ENCODE measurements at places on chromosomes 2 and 18.

DNA sequence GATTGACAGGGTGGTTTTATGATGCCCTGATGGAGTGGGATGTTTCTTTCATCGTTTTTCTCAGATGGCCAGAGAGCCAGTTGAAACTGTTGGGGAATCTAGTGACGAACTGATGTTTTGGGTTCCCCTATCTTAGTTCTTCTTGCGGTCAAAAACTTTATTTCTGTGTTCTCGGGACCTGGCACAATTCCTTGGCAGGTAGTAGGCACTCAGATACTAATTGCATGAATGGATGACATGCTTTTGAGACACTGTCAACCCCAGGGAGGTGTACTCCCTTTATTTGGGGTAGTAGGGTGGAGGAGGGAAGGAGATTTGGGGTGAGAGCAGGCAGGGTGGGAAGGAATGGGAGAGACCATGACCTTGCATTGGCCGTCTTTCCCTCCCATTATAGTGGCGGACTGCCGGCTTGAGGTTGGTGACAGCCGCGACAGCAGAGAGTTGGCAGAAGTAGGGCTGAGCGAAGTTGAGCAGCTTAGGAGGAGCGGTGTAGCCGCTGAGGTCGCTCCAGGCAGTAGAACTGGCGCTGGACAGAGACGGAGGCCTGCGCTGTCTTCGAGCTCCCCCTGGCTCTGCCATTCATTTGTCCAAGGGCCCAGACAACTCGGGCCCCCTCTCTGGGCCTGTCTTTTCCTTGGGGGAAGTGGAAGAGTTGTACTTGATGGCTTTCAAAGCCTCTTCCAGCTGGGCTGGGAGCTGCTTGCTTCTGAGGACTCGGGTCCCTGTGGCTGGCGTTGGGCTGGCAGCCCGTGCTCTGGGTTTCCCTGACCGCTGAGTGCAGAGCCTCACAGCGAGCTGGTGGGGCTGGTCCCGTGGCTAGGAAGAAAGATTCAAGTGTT lies 2.6 kb downstream of the TET3 start:
- DNase-seq = peak; percentile 55

- no peak for DNase-seq
Measured at GRCh38 chr2:207771421-207771820, 1.7 kb upstream of the FZD5 start.

DNA sequence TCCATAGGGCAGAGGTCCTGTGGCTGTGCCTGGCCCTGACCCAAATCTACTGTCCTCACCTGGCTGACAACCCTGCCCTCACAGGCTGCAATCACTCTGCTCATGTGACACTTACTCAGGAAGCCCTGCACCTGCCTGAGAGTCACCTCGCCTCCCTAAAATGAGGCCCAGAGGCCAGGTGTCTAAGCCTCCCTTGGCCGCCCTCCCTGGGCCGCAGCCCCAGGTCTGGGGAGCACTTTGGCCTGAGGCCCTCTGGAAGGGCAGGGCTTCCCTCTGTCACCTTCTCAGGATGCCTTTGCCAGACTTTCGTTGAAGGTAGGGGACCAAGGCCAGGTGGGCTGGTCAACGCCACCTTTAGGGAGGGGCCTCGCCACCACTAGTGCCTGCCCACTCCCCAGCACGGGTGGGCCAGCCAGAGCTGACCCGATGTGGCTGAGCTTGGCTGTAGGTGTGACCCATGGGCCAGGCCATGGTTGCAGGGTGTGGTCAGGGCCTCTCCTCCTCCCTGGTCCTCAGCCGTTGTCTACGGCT lies 6.1 kb upstream of the GPC1 start:
- no peak for DNase-seq

DNA sequence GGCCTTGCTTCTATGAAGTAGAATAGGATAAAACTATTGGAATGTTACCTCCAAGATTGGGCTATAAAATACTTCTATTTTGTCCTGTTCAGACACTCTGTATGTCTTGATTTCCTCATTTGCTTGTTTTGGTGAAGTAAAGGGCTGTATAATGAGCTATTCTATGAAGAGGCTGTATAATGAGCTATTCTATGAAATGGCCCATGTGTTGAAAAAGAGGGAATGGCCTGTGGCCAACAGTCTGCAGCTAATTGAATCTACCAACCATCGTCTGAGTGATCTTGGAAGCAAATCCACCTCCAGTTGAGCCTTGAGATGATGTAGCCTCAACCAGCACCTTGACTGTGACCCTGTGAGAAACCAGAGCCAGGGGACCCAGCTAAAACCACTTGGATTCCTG lies 3.8 kb upstream of the SGPP2 start:
- no peak for DNase-seq

DNA sequence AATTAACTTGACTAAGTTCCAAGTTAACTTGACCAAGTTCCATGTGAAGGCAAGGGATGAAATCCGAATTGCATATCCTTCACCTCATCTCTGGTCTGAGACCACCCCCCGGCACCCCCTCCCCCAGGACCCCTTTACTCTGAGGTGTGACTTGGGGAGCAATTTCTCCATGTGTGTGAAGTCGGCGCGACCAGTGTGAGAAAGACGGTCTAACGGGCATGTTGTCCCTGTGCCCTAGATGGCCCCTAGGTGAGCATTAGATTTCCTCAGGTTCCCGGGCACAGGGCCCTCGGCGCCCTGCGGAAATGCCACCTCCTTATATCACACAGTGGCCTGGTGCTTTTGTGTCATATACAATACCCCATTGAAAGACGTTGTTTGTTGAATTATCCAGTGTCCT lies 137.1 kb downstream of the CTIF start:
- no peak for DNase-seq

DNA sequence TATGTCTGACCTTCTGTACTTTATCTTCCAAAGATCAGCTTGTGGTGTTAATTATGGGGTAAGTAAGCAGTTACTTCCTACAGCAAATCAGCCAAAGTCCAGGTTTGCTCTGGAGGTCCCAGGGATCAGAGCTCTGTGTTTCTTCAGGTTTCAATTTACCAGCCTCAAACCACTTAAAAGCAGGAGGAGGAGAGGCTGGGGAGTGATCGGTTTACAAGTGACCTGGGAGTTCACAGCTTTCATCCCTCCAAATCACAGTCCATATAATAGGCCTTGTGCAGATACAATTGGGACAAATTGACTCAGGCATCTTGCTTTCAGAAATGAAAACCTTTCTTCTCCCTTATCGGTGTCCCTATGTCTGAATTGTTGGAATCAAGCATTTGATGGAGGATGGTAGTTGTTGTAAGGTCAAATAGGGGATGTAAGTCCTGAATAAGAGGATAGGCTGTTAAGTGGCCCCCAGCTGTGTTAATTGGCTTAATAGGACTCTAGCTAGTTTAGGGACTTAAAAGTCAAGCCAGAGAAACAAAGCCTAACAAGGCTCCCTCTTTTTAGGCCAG lies 188.0 kb upstream of the NT5C1B start:
- no peak for DNase-seq

- DNase-seq = no peak
Measured at GRCh38 chr18:12291161-12291560, 16.9 kb upstream of the TUBB6 start.

DNA sequence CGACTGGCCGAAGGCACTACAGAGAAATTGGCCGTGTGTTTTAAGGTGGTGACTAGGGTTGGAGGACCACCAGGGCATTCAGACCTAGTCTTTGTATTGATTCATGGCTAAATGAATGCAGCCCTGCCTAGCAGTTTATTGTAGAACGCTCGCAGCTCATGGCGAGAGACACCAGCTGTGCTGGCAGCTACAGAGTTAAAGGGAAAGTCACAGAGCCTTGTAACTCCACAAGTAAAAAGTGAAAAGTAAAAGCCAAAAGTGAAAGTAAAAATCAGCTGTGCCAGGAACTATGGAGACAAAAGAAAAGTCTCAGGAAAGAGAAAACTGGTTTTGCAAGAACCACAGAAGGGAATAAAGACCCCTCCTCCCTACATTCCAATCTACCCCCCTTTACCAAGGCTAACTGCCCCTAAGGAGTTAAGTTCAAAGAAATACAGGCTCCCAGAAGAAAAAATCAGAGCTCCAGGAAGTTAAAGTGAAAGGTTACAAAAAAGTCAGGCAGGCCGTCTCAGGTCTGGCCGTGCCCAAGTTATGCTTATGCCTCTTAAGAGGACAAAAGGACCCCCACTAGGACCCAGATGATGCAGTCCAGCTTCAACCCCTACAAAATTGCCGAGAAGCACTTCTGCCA lies 46.4 kb upstream of the SELENOI start:
- peak; percentile 6 for DNase-seq

DNA sequence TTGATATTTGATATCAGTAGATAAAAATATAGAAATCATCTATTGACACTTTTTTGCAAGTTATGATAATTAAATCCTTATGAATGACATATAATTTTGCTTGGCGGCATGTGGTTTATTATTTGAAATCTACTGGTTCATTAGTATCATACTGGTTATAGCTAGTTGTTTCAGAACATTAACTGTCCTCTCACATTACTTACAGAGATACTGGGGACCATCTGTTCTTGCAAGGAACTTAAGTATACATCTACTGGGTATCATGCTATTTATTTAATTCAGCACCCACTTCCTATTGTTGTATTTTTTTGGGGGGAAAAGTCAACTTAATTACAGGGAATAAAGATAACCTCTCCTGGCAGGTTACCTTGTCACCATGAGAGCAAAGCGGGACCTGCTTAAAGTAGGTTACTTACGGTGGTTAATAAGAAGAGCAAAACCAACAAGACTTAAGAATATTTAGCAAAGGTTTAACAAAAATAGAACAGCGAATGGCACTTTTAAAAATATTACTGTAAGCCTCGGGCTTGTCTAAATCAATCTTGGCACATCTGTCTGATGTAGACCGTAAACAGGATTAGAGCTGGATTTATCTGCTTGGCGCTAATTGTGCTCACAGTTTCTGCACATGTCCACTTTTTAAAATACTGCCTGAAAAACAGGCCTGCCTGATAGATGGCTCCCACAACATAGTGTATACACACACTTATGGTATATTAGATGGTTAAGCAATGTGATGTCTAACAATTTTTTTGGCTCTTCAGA lies 41.8 kb downstream of the CERKL start:
- no peak for DNase-seq

DNA sequence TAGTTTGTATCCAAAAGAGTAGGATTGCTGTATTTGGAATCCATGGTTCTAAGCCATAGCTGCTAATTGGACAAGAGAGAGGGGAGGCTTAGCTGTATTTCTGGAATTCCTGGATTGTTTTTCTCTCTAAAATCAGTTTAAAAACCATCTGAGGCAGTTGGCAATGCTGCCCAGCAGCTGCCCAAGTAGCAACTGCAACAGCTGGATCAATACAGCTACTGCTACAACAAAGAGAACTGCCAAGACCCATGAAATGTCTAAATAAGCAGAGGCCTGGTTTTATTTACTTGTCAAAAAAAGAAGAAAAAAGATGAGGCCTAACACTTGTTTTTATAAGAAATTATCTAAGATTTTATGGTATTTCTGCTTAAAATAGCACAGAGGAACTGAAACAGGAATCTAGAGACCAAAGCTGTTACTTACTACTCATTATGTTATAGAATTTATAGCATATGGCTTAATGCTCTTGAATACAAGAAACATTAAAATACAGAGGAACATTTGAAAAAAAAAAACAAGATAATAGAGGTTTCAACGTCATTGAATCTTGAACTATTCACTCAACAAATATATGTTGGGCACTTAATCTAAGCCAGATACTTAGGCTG lies 39.1 kb downstream of the TMEFF2 start:
- no peak for DNase-seq

DNA sequence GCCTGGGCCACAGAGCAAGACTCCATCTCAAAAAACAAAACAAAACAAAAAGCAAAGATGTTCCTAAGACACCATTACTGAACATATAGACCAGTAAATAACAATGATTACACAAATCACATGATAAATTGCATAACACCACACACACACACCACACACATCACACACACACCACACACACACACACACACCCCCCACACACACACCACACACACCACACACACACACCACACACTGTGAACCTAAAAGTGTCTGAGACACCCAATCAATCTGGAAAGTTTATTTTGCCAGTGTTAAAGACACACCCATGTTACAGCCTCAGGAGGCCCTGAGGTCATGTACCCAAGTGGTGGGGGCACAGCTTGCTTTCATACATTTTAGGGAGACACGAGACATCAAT lies 62.6 kb upstream of the ASAP2 start:
- DNase-seq = no peak

GRCh38 chr2:120669121-120669952 lies 66.3 kb upstream of the GLI2 start:
- no peak for DNase-seq

GRCh38 chr2:42809131-42809818 lies 16.9 kb upstream of the HAAO start:
- no peak for DNase-seq

DNA sequence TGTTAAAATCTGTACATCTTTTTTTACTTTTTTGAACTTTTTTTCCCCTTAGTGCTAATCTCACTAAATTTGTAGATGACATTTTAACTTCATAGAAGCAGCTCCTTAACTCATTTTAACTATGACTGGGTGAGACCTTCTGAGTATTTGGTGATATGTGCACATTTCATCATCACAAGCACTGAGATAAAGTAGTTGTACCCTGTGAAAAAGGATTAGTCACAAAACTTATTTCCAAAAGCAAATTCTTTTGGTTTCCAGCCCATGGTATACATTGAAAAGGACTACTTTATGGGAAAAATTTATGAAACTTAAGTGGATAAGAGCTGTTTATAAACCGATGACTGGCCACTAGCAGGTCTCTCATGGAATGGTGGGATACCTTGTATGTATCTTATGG lies 581.5 kb downstream of the PLCL1 start:
- DNase-seq = no peak

- no peak for DNase-seq
Measured at GRCh38 chr2:101386599-101387150, 628 bp downstream of the CREG2 start.

GRCh38 chr2:12714391-12715221 lies 2.1 kb upstream of the TRIB2 start:
- no peak for DNase-seq

- DNase-seq = no peak
Measured at GRCh38 chr18:55369346-55369745, 218.6 kb downstream of the TCF4 start.

DNA sequence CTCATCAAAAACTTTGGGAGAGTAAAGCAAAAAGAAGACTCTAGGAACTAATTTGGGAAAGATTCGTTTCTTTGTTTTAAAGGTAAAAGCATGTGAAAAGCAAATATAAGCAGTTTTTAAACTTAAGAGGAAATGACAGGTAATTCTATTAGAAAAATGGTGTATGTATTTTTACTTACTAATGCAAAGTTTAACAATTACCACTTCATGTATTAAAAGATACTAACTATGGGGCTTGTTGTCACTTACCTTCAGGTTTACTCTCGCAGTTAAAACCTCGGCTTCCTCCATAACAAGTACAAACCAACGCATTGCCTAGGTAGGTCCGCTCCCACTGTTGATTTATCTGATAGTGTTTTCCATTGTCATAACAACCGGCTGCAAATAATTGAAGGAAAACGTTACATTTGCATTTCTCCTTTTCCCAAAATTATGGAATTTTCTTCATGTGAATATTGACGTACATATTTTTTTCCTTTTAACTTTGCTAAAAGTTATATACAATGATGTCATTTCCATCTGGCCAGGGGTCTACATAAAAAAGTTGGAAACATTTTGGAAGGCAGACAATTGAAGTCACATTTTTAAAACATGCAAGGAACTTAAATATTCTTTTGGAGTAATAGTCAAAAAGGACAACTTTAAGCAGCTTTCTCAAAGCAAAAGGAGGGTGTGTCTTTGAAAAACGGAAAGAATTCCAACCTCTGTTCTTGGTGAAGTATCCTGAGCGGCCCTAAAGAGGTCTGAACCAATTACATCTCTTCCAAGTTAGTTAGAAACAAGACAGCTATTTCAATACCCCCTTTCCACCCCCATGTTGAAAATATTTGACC lies 1.2 kb downstream of the FN1 start:
- no peak for DNase-seq

- DNase-seq = no peak
Measured at GRCh38 chr2:112805542-112805941, 21.2 kb upstream of the IL1A start.

- DNase-seq = peak; percentile 36
Measured at GRCh38 chr2:200703127-200703925, 108.4 kb upstream of the BZW1 start.

All from heart right ventricle (tissue), 16 donors.